ENCODE measurements at places on chromosomes 11 and 22.
A peak's percentile ranks its signal among the peaks of the same experiment; 100 is the strongest.

GRCh38 chr11:93988912-93989311 is 32.2 kb upstream of the HEPHL1 start:
- no peak for DNase-seq

- DNase-seq: no peak
Observed at GRCh38 chr11:9535189-9535781, 38.2 kb upstream of the WEE1 start.

- no peak for DNase-seq
Observed at GRCh38 chr11:26188554-26188953, 143.4 kb upstream of the ANO3 start.

DNA sequence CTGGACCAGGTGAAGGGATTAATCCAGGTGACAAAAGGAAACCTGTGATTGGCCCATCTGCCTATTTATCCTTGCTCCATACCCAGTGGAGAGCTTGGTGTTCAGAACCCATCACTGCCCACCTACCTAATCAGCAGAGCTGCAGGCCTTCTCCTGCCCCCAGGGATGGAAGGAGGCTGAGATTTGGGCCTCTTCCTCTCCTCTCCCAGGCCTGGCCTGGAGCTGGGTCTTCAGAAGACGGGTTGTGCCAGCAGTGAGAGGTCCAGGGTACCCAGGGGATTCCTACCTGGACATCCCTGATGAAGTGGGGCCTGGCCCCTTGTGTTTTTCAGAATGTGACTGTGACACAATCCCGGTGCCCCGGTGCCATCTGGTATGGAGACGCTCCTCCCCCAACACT is 80.3 kb upstream of the MYOD1 start:
- no peak for DNase-seq

- no peak for DNase-seq
Observed at GRCh38 chr22:45680932-45681700, 9.5 kb downstream of the ATXN10 start.

DNA sequence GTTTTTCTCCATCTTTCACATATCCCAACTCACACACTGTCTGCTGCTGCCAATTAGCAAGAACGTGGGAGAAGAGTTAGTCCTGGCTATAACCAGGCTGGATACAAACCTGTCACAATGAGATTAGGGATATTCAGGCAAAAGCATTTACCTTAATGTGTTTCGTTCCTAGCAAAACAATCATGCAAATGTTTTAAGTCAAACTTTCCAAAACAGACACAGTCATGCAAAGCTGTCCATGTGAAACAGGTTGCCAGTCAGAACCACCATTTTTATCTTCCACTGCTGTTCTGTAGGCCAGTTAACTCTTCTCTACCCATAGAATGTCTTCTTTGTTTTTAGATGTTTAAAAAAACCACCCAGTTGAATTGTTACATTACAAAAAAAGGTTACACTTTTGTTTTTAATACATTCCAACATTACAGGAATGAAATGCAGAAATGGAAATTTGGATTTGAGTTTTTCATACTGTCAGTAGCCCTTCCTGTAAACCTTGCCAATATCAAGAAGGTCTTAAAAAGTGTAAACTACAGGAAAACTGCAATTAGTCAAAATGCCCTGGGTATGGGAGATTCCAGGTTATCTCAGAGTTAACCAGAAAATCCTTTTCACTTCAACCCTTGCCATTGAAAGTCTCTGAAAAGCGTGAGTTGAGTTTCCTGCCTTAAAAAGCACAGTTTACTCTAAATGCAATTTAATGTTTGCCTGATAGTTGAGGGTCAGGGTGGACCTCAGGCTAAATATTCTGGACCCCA is 34.2 kb upstream of the LDLRAD3 start:
- DNase-seq: no peak

- DNase-seq: no peak
Observed at GRCh38 chr22:40567106-40567505, 69.4 kb downstream of the MRTFA start.

- DNase-seq: peak; percentile 89
Observed at GRCh38 chr11:125263268-125263790, 98.8 kb downstream of the PKNOX2 start.

GRCh38 chr22:32183625-32184024 is 21.2 kb downstream of the RFPL2 start:
- DNase-seq: no peak

DNA sequence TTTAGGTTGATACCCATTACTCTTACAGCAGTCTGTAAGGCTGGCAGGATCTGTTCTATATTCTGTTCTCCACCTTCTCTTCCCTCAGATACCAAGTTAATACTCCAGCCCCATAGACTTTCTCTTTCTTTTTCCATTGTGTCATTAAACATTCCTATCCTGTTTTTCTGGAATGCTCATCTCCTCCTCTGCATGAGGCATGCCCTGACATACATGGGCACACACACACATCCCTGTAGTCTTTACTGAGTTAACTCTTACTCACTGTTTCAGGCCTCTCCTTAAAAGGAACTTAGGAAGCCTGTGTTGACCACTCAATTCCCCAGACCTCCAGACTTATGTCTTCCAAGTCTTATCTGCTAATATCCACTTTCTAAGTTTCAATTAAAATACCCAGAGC is 476.8 kb downstream of the METTL15 start:
- DNase-seq: no peak
